ENCODE measurements at places on chromosomes 12 and 14.

DNA sequence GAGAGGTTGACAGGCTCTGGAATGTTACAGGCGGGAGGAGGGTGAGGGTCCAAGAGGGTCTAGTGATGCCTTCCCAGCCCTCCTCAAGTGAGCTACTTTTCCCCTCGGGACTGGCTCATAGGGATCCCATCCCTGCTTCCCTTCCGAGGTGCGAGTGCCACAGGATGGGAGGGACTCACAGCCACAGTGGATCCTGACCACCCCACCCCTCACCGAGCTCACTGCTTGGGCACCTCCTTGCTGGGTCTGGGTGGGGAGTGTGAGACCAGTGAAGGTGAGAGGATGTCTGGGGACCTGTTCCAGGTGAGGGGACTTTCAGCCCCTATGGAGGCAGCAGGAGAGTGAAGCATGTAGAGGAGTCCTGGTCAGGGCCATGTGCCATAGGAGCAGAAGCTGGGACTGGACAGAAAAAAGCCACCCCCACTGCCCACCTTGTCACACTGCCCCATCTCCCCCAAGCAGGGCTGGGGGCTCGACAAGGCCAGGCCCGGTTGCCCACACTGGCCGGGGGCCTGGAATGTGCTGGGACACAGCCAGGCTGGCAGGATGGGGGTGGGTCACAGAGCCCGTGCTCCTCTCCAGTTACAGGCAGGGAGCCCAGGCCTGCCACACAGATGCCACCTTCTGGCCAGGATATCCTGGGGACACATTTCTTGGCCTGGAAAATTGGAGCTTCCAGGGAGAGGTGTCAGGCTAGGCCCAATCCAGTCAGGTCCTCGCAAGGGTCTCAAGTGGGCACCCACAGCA, 1.7 kb upstream of the TNS2 start:
- no peak for DNase-seq

GRCh38 chr12:32854716-32855115, 41.9 kb downstream of the PKP2 start:
- no peak for DNase-seq

DNA sequence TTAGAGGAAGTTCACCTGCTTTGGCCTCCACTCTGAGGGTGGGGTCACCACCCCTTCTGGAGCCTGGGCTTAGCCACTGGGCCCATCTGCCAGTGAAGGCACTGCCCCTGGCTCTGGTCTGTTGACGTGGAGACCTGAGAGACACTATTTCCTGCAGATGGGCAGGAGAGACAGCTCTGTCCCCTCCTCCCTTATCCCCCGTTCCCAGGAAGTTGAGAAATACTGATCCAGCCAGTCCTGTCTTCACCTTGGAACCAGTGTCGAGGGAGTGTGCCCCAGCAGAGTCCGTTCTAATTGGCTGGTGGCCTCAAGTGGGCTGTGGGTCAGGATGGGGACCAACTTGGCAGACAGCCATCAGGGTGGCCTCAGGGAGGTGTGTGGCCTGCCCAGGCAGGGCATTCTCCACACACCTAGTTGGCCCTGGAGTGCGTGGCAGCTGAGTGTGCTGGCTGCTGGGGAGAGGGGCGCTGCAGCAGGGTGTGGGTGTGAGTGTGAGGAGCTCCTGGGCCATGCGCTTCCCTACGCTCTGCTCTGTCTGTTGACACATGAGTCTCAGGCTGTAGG, 25.4 kb downstream of the CLSTN3 start:
- DNase-seq: no peak

- DNase-seq: no peak
These were observed 36.2 kb upstream of the ETNK1 start for GRCh38 chr12:22588817-22589216.

DNA sequence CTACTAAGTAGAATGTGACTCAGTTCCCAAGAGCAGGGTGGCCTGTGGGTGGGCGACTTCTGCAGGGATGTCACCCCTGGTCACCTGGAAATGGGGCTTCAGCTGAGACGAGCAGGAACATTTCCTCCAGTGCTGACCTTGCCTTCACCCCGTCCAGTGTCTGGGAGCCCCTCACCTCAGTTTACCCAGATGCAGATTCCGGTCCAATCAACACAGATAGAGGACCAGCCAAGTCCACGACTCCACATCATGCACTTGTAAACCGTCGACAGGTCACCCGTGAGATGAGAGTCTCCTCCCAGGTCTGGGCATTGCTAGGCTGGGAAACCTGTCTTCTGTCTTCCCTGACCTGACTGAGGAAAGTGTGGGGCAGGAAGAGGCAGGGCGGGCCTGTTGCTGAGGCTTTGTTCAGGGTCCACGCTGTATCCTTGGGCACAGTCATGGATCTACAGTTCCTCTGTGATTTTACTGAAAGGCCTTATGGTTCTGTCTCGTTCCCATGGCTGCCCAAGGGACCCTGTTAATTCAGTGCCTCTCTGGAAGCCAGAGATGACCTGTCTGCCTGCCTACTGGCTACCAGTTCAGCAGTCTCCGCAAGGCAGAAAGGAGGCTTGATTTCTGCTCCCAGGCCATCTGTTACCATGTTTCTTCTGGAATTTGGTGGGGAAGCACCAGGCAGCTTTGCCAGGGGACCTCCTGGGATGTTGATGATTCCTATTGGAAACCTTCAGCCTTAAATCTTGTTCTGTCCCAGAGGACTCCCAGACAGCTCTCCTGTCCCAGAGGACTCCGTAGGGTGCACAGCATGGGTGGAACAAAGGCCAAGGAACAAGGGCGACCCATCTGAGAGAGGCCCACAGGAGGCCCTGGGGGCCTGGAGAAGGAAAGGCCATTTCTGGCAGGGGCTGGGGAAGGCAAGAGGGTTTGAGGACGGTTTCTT, 288.5 kb upstream of the RTL1 start:
- DNase-seq: no peak

DNA sequence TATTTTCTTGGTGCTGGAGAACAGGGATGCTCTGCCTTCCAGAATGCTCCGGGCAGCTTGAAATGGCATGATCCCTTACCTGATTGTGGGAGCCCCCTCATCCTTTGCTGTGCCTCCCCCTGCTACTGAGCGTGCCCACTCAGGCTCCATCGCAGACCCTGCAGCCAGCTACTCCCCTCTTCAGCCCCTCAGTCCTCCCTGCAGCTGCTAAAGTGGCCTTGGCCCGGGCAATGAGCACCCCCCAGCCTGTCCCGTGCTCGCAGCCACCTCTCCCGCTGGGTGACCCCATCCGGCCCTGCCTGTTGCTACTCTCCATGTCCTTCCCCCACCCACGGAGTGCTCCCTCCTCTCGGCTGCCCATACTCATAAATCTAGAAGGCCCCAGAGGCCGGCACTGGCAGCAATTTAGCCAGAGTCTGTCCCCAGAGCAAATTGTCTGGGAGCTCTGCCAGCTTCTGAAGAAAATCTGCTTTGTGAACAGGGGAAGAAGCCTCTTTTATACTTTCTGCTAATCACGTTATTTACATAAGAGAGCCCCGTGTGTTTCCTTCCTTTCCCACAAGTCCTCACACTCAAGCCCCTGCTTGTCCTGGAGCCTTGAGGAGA, 143.7 kb upstream of the FRMD6 start:
- no peak for DNase-seq

GRCh38 chr14:27881646-27882045, 884.9 kb upstream of the FOXG1 start:
- DNase-seq: no peak

- no peak for DNase-seq
These were observed 70.7 kb downstream of the ATXN7L3B start for GRCh38 chr12:74608231-74608775.

DNA sequence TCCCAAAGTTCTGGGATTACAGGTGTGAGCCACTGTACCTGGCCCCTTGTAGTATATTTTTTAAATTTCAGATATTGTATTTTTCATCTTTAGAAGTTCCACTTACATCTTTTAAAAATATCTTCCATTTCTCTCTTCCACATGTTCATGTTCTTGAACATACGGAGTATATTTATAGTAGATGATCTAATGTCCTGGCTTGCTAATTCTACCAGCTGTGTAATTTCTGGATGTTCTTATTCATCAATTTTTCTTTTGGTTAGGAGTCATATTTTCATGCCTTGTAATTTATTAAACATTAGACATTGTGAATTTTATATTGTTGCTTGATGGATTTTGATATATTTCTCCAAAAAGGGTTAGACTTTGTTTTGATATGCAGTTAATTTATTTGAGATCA, 30.8 kb downstream of the NTN4 start:
- no peak for DNase-seq

- DNase-seq: no peak
These were observed 14.7 kb downstream of the ZNF641 start for GRCh38 chr12:48336061-48336460.

DNA sequence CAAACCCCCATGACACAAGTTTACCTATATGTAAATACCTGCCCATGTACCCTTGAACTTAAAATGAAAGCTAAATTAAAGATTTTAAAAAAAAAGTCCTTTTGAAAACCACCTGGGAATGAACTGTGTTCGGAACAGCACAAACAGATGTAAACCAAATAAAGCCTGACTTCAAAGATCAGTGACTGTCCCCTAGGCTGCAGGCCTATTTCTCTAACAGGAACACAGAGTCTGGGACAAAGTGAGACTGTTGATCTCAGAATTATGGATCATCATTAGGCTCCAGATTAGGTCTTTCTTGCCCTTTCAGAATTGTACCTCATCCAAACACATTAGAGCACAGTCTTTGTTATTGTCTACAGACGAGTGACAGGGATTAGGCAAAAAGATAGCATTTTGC, 54.6 kb downstream of the PAH start:
- no peak for DNase-seq

DNA sequence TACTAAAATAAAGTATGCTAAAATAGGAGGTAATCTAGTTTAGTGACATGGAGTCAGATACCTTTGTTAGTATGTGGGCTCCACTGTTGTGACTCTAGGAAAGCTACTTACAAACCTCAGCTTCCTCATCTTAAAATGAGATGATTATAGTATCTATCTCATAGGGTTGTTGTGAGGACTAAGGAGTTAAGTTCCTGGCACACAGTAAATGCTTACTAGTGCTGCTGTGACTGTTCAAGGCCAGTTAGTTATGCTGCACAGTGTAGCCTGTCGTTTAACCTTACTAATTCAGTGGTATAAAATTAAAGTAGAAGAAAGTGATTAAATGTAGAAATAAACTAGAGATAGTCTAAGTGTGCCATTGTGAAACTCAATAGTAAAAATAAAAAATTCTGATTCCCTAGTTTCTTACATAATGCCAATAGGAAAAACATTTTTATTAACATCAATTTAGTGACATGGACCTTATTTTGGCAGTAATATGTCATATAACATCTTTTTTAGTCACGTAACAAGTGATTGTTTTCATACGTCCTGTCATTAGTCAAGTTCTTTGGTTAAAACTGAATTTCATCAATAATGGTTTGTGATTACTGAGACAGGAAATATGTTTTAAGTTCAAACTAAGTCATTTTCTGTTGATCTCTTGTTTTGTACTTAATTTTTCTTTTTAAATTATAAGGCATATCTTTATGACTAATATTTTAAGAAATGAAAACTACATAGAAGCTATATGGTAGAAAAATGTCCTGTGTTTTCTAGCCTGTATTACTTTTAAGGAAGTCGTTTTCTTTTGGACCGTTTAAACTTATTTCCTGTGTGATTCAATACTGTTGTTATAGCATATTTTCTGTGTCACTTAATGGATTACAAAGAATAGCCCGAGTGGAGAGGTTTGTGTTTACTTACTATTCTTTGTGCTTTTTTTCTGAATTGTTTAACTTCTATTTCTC, 74.0 kb downstream of the PCNX1 start:
- DNase-seq: no peak

- no peak for DNase-seq
These were observed 175.3 kb downstream of the ESR2 start for GRCh38 chr14:64118892-64119291.

DNA sequence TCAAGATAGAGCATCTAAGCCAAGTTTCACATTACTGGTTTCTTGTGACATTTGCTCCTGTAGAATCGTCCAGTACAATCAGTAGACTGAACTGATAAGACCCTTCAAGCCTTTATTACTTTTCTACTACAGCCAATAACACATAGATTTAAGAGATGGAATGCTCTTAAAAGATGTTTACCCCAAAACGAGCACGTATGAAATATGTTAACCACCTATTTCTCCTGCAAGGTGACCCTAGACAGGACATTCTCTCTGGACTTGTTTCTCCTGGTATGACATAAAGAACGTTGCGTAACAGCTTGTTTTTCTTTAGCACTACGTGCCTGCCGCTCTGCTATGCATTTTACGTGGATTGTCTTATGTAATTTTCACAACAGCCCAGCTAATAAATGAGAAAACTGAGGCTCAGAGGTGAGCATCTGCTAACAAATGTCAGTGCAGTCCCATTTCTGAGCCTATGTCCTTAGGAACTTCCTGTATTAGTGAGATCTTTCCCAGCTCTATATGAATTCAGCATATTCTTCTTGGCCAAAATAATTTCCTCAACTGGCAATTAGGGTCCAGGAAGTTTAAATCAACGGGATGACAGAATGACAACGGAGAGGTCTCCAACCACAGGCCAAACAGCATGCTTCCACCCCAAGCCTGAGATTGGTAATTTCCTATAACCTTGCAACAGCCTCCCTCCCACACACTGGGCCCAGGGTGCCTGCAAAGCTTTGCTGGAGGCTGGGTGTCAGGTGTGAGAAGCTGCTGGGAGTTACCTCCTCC, 3.7 kb downstream of the NFKBIA start:
- DNase-seq: no peak

- peak; percentile 52 for DNase-seq
These were observed 1133.3 kb downstream of the BCL11B start for GRCh38 chr14:98138666-98139065.

- DNase-seq: peak; percentile 84
These were observed at the start of gene IPO4 for GRCh38 chr14:24188251-24189058. Gene IPO4, minus strand, starts transcription at chr14:24188816. Its CDS starts 29 bp downstream, at chr14:24188787.

- no peak for DNase-seq
These were observed 100.4 kb upstream of the PLXNC1 start for GRCh38 chr12:94047781-94048567.

DNA sequence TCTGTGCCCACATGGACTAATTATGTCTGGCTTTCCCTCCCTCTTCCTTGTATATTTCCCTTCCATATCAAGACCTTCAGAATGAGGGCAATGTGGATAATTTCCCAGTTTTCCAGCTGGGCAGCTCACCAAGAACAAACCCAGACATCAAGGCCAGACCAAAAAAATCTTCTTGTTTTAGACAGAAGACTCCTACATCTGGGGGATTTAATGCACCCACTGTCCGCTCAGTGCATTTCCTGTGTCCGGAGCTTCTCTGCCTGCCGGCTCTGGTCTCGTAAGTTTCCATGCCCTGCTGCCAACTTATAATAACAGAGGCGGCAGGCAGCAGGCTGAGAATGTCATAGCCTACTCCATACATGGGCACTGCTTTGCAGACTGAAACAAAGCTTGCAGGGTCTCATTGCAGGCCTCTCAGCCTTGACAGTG, 207.2 kb upstream of the BCL2L14 start:
- no peak for DNase-seq

GRCh38 chr12:76701690-76702089, 62.2 kb upstream of the ZDHHC17 start:
- DNase-seq: no peak

GRCh38 chr14:62030387-62030786, 268.2 kb downstream of the SNAPC1 start:
- no peak for DNase-seq

DNA sequence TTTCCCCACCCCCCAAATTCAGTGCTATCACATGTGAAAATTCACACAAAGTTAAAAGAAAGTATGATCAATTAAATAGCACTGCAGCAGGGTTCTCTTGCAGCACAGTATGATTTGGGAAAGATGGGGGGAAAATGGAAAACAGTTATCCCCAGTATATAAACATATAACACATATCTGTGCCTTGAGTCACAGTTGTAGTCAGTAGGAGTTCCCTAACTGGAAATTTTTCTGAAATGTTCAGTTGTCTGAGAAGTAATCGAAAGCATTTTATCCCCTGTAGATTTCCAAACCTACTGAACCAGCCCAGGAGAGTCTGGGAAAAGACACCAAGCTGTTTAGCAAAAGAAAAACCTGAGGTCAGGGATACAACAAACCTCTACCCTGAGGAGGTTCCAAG, 47.0 kb downstream of the C12orf50 start:
- no peak for DNase-seq
